Stimulated activated CD8-positive, alpha-beta memory T cell treated with anti-CD3 and anti-CD28 coated beads, Interleukin-4, amount 100 ng/mL, for 4 hours (primary cell): ENCODE measurements at places on chromosomes 13 and 19.

DNA sequence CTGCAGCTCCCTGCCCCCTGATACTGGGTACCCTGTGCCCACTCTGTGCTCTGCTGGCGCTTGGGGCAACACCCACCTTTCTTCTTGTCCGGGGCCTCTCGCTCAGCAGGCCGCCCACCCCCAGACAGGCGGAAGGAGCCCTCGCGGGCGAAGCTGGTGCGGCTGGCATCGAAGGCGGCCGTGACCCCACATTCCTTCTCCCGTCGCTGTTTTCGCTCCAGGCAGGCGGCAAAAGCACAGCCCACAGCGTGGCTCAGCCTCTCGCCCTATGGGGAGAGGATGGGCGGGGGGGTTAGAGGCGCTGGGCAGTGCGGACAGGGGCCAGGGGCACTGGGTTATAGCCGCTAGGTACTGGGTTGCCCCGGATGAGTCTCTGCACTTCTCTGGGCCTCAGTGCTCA lies 13.3 kb downstream of the NUMBL start:
- no peak for DNase-seq

DNA sequence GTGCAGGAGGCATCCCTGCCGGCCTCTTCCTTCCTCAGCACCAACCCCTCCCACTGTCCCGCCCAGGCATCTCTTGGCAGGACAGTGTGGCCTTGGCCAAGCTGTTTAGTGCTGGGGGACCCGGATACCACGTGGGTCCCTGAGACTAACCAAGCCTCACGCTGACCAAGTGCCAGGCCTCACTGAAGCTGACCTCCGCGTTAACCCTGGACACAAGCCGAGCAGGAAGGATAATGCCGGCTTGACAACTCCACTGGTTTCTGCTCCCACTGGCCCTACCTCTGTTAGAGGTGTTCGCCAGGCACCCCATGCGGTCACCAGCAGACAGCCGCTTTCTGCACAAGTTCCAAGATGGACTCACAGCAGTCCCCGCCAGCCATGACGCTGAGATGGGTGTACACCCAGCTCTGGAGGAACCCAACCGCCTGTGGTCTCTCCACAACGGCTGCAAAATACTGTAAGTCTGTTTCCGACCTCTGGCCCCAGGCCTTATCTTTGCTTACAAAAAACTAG lies 12.4 kb downstream of the GRTP1 start:
- DNase-seq: no peak

DNA sequence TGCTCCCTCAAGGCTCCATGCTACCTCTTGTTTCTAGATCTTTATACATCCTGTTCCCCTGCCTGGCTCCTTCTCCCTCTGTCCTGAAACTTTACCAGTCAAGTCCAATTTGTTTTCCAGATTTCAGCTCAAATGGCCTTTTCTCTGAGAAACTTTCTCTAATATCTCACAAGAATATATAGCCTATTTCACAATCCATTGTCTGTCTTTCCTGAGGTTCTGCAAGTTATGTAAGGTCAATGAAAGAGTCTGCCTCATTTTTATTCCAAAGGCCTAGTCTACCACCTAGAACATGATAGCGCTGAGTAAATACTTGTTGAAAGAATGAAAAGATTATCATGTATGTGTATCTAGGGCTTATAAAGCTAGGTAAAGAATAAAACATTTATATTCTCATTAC lies 348.8 kb downstream of the SPRY2 start:
- no peak for DNase-seq

GRCh38 chr19:2426611-2427428 lies 566 bp downstream of the TIMM13 start:
- DNase-seq: no peak

- no peak for DNase-seq
Measured at GRCh38 chr13:58142952-58143351, 511.4 kb downstream of the PCDH17 start.

DNA sequence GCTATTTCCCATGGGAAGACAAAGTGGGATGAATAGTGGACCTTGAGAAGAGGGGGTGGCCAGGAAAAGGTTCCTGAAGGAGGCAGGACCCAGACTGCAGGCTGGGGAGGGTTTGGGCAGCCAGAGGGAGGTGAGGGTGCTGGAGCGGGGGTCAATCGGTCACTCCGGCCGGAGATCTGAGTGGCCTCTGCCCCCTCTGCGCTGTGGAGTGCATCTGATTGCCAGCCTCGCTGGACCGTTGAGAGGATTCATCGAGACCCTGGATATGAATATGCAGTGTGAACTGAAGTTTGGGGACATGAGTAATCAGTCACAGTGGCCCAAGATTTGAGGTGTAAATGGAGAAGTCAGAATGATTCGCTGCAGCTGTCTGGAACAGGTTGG lies 5.5 kb upstream of the ZNF580 start:
- no peak for DNase-seq

GRCh38 chr19:13275016-13275722 lies 125.0 kb downstream of the IER2 start:
- DNase-seq: no peak

DNA sequence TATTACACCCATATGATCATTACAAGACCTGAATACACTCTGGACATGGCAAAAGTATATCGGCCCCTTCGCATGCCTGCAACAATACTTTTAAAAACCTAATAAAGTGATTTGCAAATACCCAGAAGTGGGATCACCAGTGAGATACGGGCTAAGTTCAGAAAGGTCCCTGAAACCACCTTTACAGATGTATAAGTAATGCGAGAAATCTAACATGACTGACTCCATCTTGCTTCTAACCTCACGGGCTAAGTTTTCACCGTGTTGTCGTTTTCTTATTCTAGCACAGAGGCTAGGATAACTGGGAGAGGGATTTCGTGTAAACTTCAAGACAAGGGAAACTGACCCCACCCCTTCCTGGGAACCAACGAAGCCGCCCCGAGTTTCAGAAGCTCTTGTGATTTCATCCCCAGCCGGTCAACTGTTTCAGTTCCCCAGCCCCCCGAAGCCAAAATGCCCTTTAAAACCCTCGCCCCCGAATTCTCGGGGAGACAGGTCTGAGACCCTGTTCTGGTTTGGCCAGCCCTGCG lies 703 bp downstream of the NEK3 start:
- DNase-seq: peak; percentile 2
